ENCODE measurements at places on chromosomes 12 and 14. TPM values are rescaled to one million over a fixed set of nuclear protein-coding genes. Genes with fewer than 3 reads are reported as not detected.

Gene HAL
- not detected for total RNA-seq

Gene GPR135
- total RNA-seq = 1.8 TPM

Gene PKP2
- total RNA-seq = 454 TPM

Gene CCDC60
- total RNA-seq = not detected

Gene TAS2R30
- total RNA-seq = 1.4 TPM

Gene IGF1
- total RNA-seq = 15.1 TPM

Gene ACSM4
- not detected for total RNA-seq

Gene YY1
- total RNA-seq = 51.9 TPM

Gene IL31
- not detected for total RNA-seq

Gene AICDA
- not detected for total RNA-seq

Gene GSG1
- total RNA-seq = not detected

Measured in heart right ventricle (tissue), 16 donors.